NCI-H2081 treated with DMSO at 0.1 percent for 48 hours (cell line): ENCODE measurements at places on chromosomes 16 and 17.
A peak's percentile ranks its signal among the peaks of the same experiment; 100 is the strongest.

DNA sequence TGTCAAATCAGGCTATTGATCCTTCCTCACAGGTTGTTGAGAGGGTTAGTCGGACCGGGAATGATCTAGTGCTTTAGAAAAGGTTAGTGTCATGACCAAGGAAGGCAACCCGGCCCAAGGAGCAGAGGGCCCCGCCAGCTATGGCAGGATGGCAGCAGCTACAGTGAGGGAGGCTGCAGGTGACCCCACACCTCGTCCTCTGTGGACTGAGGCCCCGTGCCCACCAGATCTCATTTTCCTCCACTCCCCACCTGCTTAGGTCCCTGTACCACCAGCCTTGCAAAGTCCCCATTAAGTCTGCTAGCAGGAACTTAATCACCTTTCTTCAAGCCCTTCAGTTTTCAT, 107.5 kb downstream of the CCDC182 start:
- DNase-seq: no peak

- no peak for DNase-seq
Observed at GRCh38 chr16:81931927-81932326, 79.3 kb downstream of the SDR42E1 start.

DNA sequence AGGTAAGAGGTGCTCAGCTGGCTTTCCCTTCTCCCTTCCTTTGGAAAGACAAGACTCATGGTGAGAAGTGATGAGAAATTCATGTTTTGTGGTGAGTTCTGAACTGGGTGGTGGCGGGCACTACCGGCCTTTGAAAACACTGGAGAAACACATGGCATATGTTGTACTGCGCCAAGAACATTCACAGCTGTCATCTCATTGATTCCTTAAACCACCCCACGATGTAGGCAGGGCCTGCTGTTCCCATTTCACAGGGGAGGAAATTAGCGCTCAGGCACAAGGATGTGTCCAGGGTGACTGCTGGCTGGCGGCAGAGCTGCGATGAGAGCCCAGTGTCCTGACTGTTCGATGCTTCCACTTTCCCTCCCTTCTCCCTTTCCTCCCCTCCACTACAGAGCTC, 1.6 kb upstream of the DOC2B start:
- no peak for DNase-seq

- no peak for DNase-seq
Observed at GRCh38 chr16:50967827-50968612, 183.1 kb downstream of the SALL1 start.

DNA sequence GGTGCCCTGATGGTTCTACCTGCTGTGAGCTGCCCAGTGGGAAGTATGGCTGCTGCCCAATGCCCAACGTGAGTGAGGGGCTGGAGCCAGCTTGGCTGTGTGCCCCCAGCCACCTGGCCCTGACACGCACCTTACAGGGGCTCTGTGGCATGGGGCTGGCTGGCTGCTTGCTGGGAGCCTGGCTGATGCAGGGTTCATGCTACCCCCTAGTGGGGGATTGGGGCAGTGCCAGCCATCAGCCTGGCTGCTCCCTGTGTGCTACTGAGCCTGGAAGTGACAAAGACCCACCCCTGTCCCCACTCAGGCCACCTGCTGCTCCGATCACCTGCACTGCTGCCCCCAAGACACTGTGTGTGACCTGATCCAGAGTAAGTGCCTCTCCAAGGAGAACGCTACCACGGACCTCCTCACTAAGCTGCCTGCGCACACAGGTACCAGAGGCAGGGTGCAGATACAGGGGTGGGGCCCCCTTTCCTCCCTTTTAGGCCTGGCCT, 5.7 kb downstream of the GRN start:
- no peak for DNase-seq

- DNase-seq: peak; percentile 41
Observed at GRCh38 chr17:73663614-73664013, 19.4 kb upstream of the SDK2 start.

GRCh38 chr16:11649276-11649675, 19.0 kb upstream of the SNN start:
- DNase-seq: no peak

DNA sequence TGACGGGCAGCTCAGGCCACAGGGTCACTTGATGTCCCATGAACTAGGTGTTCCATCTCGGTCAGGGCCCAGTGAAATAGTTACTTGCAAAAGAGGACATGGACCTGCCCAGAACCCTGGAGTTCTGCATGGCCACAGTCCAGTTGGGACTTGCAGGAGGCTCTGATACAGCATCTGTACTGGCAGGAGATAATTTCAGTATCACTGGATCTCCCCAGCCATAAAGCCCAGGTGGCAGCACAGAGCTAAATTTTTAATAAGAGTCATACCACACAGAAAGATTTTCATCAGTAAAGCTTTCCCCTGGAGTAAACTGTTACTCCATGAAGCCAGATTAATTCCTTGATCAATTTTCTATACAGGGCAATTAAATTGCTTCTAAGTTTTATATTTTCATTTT, 18.0 kb upstream of the SLC16A5 start:
- DNase-seq: no peak

- DNase-seq: no peak
Observed at GRCh38 chr16:19105891-19106624, 7.7 kb upstream of the ITPRIPL2 start.

DNA sequence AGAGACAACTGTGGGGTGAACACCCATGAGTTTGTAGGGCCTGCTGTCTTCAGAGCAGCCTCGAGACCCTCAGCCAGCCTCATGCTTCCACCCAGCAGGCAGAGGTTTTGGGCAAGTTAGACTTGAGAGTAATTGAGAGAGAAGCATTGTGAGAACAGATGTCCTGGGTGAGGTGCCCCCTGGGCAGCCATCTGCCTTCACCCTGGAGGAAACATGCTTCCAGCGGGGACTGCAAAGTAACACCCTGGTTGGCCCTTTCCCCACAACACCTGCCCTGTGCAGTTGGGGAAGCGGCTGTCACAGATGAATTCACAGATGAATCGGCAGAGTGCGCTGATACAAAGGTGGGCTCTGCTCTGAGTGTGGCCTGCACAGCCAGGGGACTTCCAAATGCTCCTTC, 23.4 kb downstream of the ATPAF2 start:
- DNase-seq: no peak

DNA sequence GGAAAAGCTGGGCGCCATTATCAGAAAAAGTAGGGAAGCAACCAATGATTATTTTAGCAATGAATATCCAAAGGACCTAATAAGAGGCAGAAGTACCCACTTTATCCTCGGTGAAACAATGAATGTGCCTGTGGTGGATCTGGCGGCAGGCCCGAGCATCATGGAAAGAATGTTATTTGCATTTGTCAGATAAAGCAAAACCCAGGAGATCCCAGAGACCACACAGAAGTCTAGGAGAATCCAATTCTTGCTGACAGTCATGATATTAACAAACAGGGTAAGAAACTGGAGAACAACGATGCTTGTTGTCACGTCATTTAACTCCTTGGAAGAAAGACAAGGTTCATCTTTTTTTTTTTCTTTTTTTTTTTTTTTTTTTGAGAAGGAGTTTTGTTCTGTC, 12.0 kb upstream of the TNRC6A start:
- DNase-seq: no peak

DNA sequence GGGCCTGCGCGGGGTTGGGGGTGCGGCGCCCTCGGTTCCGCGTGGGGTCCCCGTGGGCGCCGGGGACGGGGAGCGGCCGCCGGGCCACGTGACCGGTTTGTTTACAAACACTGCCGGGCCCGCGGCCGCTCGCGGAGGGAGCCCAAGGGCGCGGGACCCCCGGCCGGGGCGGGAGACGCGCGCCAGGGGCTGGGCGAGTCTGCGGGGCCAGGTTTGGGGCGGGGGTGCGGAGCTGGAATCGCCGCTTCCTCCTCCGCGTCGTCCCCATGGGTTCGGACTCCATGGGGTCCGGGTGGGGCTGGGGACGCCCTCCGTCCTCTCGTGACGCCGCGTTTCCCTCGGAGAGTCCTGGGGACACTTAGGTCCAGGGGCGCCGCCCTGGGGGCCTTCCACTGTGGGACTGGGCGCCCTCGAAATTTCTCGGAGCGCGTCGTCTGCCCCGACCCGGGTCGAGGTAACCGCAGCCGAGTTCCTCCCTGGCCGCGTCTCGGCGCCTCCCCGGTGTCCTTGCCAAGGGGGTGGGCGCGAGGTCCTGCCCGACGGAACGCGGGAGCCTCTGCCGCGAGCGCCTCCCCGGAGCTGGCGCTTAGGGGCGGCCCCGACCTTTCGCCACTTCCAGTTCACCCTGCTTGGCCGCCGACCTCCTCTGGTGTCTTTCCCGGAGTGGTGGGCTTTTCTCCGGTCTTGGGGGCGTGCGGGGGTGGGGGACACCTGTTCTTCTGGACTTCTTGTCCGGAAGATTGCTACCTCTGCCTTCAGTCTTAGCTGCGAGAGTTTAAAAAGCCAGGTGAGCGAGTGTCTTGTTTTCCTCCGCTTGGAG, 684 bp downstream of the YPEL2 start:
- no peak for DNase-seq

- DNase-seq: no peak
Observed at GRCh38 chr17:41492771-41493170, 3.1 kb upstream of the KRT36 start.

GRCh38 chr17:81276781-81277180, 18.3 kb downstream of the SLC38A10 start:
- DNase-seq: no peak

DNA sequence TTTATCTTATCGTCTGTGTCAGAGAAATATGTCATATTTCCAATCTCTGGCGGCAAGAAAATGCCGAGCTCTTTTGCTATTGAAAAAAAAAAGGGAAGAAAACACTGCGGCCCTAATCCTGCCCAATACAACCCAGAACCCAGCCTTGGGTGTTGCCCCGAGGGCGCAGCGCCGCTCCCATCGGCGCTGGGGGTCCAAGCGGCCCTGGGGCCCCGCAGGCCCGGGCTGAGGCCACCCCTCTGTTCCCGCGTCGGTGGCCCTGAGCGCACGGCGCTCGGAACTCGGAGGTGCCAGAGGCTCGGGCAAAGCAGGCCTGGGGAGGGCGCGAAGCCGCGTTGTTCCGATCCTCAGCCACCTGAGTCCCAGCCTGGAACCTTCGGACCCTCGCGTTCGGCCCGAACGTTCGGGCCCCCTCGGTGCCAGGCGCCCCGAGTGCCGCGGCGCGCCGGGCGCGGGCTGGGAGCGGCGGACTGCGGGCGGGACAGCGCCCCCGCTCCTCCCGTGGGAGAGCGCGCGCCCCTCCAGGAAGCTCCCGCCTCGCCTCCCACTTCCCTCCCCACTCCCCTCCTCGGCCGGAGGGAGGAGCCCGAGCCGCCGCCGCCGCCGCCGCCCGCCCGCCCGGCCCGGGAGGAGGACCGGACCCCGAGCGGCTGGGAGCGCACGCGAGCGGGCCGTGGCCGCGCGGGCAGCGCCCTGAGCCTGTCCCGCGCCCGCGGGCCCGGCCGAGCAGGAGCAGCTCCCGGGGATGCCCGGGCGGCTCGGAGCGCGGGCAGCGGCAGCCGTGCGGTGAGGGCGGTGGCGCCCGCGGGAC, at the start of gene CPNE2:
TSS of gene CPNE2 (plus strand) at position 609 of the 811 bp plus-strand sequence. CDS start 18,160 bp downstream, outside the sequence.
- no peak for DNase-seq

GRCh38 chr17:9389111-9389527, 186.5 kb downstream of the STX8 start:
- DNase-seq: no peak

GRCh38 chr17:16945663-16946218, 26.2 kb downstream of the TNFRSF13B start:
- no peak for DNase-seq

DNA sequence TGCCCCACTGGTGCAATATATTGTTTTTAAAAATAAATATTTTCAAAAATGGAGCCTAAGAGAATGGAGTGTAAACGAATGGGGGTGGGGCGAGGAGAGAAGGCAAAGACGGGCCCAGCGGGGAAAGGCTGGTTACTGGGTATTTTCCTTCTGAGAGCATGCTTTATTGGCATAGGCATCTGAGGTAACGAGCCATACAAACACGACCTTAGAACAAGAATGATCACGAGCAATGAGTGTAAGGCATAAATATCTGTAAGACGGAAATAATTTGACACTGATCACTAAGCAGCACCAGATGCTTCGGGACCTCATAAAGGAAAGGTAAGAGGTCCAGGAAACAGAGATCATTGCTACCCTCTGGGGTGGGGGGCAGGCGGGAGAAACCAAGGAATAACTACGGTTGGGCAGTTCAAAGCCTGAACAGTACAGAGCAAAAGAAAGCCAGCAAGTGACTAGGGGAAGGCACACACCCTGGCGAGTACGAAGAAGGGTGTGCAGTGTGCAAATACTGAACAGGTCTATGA, 959 bp downstream of the SSH2 start:
- no peak for DNase-seq

GRCh38 chr16:67927131-67927941, 4.3 kb downstream of the CTRL start:
- DNase-seq: no peak

DNA sequence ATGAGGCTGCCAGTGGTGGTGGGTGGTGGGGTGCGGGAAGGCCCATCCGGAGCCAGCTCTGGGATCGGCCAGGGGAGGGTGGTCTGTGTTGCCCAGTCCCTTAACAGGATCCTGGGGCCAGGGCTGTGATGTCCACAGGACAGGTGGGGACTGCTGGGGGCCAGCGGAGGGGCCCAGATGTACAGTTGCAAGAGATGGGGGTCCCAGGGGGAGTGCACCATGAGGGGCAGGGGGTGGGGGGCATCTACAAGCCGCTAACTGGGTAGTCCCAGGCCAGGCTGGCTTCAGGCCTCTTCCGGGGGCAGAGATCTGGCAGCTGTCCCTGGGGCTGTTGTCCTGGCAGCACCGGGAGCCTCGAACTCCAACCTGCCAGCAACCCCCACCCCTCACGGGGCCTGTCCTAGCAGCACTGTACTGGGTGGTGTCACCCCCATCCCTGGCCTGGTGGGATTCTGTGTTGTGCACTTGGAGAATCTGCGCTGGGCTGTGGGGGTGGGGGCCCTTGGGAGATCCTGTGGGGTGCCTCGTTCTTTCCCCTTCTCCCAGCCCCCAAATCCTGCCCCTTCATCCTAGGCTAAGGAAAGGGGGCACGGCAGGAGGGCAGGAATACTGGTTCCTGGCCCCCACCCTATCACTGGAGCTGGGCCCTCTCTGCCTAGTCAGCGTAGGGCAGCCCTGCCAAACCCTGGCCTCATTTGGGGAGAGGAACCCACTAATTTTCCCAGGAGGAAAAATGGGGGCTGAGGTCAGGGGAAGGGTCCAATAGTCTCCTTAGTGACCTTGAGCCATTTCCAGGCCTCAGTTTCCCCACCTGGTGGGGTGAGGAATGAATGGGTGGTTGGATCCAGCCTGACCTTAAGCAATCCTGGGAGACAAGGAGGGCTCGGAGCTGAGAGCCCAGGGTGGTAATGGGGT, 1.4 kb downstream of the MTSS2 start:
- DNase-seq: no peak

- no peak for DNase-seq
Observed at GRCh38 chr16:83624429-83625120, 183.2 kb upstream of the HSBP1 start.

GRCh38 chr17:48468299-48468698, 38.3 kb upstream of the SKAP1 start:
- DNase-seq: no peak
